ENCODE measurements at places on chromosomes 7 and 10.

- no peak for DNase-seq
Measured at GRCh38 chr7:84757761-84758160, 429.1 kb downstream of the SEMA3D start.

- no peak for DNase-seq
Measured at GRCh38 chr10:34575882-34576281, 239.2 kb downstream of the PARD3 start.

DNA sequence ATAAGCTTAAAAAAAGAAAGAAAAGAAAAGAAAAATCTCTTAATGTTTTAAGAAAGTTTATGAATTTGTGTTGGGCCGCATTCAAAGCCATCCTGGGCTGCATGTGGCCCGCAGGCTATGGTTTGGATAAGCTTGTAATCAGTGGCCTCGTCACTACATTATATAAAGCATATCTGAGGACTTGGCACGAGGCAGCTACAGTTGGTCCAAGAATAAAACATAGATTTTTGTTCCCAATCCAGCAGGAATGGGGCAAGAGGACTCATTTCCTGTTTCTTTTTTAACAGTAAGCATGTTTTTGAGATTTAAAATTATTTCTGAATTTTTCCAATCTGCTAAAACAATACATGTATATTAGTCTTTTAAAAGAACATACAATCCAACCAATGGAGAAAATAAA lies 28.6 kb downstream of the MCM10 start:
- DNase-seq, result no peak

GRCh38 chr10:98055841-98056516 lies 25.6 kb upstream of the CRTAC1 start:
- peak; percentile 9 for DNase-seq

- no peak for DNase-seq
Measured at GRCh38 chr7:22481726-22482125, 18.3 kb downstream of the STEAP1B start.
